H9 (cell line): ENCODE measurements at places on chromosomes 4 and X. TPM values are rescaled to one million over a fixed set of nuclear protein-coding genes. Genes with fewer than 3 reads are reported as not detected.

- DNase-seq, result peak; percentile 89
Observed at GRCh38 chr4:123304151-123304964, 92.2 kb upstream of the SPRY1 start.

- no peak for DNase-seq
Observed at GRCh38 chr4:17939054-17939453, 82.5 kb downstream of the LCORL start.

DNA sequence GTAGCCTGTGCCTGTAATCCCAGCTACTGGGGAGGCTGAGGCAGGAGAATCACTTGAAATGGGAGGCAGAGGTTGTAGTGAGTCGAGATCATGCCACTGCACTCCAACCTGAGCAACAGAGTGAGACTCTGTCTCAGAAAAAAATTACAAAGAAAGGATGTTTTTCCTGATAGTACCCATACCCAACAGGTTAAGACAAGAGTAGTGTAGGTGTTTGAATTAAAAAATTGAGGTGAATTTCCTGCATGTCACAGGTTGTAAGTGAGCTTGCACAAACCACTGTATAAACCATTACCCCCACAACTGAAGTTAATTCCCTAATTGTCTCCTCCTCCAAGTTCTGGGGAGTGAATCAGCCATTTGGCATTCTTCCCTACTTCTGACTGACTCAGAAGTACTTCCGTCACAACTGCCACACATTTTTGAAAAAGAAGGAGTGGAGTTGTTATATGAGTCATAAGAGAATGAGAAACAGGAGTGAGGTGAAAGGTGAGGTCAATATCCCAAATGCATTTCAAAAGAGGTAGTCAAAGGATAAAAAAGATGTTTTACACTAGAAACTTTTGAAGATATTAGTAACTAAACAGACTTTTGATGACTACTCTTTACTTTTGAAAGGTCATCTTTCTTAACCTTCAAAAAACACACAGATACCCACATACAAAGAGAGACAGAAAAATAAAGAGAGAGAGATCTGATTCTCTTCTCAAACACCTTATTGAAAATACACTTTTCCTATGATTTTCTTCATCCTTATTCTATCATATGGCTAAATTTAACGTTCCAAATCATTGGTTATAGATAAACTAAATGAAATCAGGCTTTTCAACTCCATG is 134.5 kb downstream of the BTC start:
- no peak for DNase-seq

GAGE12E gene
- total RNA-seq, result not detected in 2 replicates

TMEM31 gene
- 0.55 and 0.64 TPM in 2 replicates for total RNA-seq
